ENCODE measurements at places on chromosomes 4 and X.

GRCh38 chrX:131746491-131746968 lies 202.7 kb downstream of the OR13H1 start:
- DNase-seq = no peak

DNA sequence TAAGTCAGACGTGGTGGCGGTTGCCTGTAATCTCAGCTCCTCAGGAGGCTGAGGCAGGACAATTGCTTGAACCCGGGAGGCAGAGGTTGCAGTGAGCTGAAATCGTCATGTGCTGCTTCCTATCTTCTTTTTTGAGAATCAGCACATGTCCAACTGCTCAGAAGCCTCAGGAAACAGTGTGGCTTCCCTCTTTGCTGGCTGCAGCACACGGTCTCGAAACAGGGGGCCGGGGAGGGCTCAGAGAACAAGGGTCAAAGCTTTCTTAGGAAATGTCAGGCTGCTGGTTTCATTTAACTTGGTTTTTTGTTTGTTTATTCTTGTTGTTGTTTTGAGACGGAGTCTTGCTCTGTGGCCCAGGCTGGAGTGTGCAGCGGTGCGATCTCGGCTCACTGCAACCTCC lies 31.3 kb downstream of the CRLF2 start:
- no peak for DNase-seq

GRCh38 chrX:121308276-121308805 lies 260.9 kb downstream of the GLUD2 start:
- DNase-seq = peak; percentile 6

DNA sequence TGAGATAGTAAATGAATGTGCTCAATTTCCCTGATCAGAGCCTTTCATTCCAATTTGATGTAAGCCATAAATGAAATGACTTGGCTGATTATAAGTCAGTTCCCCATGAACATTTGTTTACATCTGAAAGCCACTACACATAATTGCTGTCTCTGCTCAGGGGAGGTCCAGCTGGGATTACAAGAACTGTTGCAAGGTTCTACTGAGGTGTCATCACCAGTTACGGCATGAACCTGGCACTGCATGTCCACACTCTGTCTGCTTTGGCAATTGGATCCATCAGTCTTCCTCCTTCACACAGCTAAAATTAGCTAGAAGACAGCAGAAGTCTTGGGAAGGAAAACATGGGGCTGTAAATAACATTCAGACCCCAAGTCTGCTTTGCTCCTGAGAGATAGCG lies 12.8 kb upstream of the MBNL3 start:
- DNase-seq = no peak

DNA sequence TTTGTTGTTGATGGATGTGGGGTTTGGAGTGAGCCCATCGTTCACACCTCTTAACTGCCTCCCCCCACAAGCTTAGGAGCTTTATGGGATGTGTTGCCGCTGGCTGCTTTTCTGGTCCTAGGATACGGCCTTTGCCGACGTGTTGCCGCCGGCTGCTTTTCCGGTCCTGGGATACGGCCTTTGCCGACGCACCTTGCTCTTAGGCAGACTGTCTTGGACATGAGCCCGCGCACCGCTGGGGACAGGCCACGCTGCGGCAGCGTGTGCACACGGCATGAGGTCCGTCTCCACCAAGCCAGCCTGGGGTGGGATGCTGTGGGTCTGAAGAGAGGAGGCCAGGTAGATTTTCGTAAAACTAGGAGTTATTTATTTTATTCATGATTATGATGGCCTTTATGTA lies 14.2 kb downstream of the RGS12 start:
- DNase-seq = no peak

GRCh38 chr4:90476019-90476418 lies 348.8 kb downstream of the CCSER1 start:
- no peak for DNase-seq

GRCh38 chr4:78627966-78628678 lies 76.6 kb downstream of the ANXA3 start:
- no peak for DNase-seq

- no peak for DNase-seq
Observed at GRCh38 chr4:76879731-76880364, 18.1 kb downstream of the SOWAHB start.

Data from stimulated activated CD8-positive, alpha-beta memory T cell treated with anti-CD3 and anti-CD28 coated beads, Interleukin-2, amount 100 ng/mL, for 48 hours (primary cell).